ENCODE measurements at places on chromosomes 3 and 15.

- DNase-seq = no peak
These were observed 258.5 kb downstream of the PTPRG start for GRCh38 chr3:61819861-61820260.

- DNase-seq = no peak
These were observed 109.9 kb downstream of the RPLP1 start for GRCh38 chr15:69562564-69562963.

- no peak for DNase-seq
These were observed 274.7 kb downstream of the RBMS3 start for GRCh38 chr3:29555590-29555989.

DNA sequence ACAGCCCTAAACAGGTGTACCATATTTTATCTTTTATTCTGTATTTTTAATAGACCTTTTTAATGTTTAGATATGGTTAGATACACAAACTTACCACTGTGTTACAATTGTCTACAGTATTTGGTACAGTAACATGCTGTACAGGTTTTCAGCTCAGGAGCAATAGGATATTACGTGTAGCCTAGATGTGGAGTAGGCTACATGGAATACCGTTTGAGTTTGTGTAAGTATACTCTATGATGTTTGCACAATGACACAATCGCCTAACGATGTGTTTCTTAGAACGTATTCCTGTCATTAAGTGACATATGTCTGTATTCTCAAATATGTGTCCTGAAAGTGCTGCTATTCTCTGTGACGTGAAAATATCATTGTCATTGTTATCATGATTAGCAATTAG, 62.6 kb downstream of the MFSD1 start:
- no peak for DNase-seq

DNA sequence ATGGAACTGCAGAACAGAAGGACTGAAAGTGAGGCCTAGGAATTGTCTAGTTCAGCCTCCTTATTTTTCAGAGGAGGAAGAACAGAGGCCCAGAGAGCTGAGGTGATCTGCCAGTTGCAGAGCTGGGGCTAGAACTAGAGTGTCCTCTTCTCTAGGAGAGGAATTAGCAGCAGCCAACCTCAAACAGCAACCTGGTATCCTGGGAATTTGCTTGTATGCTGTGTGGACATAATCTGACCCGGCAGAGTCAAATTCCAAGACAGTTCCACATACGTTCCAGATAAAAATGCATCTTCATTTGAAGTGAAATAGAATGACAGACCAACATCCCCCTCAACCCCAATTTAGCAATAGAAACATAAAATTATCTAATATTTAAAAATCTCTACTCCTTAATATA, 13.5 kb upstream of the TSC22D2 start:
- DNase-seq = no peak

GRCh38 chr3:76941376-76941775, 98.5 kb upstream of the ROBO2 start:
- DNase-seq = no peak

DNA sequence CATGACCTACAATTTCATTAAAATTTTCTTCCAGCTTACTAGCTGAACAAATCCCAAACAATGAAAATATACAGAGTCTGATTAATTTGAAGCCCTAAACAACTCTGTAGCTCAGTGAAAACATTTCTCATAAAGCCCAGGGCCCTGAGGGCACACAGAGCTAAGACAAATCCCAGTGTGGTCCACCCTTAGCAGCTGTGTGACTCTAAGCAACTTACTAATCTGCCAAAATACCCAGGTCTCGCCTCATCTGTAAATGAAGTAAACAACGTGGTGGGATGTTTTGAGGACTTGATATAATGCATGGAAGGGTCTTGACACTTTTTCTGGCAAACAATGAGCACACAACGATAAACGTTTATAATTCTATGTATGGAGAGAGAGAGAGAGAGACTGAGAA, 158.4 kb downstream of the FHIT start:
- no peak for DNase-seq

- no peak for DNase-seq
These were observed 71.6 kb downstream of the RASGRF1 start for GRCh38 chr15:79018960-79019359.

DNA sequence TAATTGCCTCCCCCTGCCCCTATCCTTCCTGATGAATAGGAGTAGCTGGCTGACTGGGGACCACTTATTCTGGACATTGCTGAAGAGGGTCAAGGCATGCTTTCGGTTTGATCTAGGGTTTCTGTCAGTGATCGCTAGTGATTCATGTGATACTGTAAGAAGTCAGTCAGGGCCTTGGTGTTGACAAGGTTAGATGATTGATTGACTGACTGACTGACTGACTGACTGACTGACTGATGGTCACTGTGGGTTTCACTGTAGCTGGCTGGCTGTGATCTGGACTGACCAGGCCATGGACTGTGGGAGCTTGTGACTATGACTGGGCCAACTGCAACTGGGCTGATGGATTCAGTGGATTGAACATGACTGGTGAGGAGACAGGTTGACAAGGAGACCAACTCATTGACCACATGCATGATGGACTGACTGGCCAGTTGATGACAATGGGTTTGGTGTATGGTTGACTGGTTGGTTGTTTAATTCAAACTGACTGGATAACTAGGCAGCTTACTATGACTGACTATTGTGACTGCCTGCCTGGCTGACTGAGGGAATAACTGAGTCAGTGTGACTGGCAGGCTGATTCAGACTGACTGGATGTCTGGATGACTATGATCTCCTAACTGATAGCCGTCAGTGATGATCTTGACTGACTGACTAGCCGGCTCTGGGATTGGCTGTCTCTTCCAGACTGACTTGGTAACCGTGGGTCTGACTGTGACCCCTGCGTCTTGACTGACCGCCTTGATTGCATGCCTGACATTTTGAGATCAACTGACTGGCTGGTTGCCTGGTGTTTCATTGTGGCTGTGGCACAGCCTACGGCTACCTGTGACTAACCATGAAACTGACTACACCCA, 509.9 kb downstream of the SHQ1 start:
- DNase-seq = no peak

DNA sequence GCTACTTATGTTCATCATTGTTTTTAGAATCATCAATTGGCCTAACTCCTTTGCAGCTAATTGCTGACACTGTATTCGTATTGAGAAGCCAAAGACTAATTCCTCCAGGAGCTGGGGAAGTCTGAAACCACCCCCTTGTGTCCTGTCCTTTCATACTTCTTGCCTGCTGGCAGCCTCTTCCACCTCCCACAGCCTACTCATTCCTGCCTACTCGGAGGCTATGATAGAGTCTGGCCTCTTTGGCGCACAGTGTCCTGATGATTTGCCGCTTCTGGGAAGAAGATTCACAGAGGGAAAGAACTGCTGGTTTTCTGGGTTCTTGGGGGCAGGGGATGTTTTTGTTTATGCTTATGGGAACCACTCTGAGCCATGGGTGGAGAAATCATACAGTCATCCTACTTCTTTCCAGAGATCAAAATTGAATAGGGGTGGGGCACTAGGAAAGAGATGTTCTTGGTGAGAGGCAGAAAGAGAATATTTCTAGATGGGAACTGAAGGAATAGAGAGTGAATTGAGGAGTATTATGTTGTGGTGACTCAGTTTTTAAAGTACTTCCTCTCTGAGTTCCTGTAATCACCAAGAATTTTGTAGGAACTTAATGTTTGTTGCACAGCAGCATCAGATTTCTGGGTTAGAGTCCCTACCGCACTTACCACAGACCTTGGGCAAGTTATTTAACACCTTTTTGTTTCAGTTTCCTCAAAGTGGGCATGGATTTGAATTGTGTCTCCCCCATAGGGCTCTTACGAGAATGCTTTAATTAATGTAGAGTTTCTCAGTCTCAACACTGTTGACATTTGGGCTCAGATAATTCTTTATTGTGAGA, 22.1 kb upstream of the SCAANT1 start:
- DNase-seq = peak; percentile 97

GRCh38 chr3:106707347-106707746, 669.9 kb upstream of the CCDC54 start:
- no peak for DNase-seq

- DNase-seq = no peak
These were observed 150.8 kb downstream of the ZNF609 start for GRCh38 chr15:64611085-64611725.

DNA sequence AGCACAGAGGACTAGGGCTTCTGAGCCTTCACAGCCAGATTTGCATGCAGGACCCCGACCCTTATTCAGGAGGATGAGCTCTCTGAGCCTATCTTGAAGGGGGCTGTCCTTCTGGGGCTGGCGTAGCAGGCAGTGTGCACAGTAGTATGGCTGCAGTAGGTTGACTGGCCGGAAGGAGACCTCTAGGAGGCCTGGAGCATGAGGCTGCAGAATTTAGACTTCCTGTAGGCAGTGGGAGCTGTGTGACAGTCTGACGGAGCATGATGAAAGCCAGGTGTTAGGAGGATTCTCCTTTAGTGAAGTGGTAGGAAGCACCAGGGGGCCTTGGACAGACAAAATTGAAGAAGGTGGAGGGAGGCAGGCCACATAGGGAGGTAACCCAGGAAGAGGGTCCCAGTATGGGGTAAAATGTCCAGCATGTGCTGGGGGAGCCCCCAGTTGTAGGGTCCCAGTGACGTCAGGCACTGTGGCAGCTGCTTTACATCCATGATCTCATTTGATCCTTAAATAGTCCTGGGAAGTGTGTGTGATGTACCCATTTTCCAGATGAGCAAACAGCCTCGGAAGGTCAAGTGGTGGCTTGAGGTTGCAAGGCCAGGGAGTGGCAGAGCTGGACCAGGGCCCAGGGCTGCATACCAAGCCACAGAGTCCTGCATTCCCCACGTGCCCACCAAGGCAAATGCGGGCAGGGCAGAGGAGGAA, 36.1 kb downstream of the SPSB4 start:
- no peak for DNase-seq

DNA sequence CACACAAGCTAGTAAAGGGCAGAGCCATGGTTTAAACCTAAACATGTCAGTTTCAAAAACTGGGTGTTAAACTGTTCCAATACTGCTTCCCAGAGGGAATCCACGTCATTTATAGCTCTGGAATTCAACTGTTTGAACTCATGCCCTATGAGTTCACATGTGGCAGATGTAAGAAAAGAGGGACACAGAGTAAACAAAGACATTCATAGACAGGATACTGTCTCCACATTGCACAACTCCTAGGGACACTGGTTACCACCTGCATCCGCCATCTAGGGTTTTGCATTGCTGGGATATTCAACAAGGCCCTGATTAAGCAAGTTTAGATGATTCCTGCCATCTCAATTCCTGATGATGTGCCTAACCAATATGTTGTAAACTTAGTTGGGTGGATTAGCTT, 134.1 kb upstream of the COL8A1 start:
- DNase-seq = peak; percentile 16

DNA sequence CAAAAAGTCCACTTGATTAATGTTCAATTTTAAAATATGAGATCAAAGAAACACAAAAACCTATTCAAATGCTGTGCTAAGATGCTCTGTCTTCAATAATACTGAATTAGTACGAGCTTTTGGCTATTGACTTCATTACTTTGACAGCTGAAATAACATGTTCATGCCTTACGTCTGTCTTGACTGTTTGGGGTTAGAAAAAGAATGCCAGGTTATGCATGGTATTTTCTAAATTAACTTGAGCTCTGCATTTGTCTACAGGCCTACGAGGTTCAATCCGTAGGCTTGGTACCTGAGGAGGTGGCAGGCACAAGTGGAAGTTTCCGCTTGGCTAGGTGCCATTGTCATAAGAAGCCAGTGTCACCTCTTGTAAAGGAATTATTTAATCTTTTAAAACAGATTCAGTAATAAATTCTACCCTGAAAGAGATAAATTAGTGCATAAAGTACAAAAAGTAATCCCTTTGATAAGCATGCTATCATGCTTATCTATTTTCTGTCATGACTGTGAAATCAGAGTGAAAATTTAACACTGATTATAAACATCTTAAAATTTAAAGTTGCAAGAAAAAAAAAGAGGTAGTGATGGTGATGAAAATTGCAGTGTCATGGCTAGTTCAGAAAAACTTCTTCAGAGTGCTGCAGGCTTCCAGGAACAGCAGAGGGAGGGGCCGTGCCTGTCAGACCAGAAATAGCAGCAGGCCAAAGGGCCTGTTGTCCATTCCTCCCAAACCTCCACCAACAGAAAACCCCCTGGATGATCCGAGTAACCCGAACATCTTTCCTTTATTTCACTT, 115.7 kb downstream of the ARRDC4 start:
- DNase-seq = peak; percentile 72

GRCh38 chr15:100867433-100867832, 12.2 kb upstream of the ALDH1A3 start:
- DNase-seq = no peak

DNA sequence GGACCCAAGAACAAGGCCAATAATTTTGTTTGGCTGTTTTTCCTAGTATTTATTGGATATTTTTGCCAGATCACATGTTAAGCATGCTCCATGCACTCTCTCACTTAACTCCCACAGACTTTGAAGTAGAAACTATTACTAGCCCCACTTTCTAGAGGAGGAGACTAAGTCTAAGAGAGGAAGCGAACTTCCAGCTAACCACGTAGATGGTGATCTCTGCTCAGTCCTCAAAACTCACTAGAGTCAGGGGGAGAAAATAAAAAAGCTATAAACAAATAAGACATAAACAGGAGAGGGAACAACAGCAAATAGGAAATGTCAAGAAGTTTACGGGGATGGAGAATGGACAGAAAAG, 481.0 kb upstream of the PROK2 start:
- DNase-seq = no peak

DNA sequence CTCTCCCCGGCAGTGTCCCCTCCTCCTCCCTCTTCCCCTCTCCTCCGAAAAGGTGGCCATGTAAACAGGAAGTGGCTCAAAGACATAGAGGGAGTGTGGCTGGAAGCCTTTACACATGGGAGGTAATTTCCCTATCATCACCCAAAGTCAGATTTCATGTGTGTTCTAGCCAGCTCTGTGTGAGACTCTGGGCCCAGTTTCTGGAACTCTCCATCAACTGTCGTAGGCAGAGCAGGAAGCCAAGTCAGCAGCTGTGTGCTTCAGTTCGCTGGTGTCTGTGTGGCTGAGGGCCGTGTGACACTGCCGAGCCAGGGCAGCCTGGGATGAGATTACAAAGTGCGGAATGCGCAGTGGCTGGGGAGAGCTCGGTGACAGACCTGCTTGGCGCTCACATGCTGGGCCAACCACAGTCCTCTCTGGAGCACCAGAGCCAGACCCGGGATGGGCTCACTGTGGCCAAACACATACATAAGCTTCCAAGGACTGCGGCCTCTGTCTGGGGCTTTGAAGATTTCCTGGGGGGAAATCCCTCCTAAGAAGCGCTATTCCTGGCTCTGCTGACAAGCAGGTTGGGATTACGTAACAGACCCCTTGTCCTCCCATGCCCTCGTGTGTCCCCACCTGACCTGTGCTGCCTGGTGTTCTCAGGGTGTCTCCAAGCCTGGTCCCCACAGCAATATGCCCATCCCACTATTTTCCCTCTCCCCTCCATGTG, 50.7 kb downstream of the UMPS start:
- DNase-seq = peak; percentile 29

- no peak for DNase-seq
These were observed 918.8 kb upstream of the CFAP20DC start for GRCh38 chr3:59968513-59969045.

DNA sequence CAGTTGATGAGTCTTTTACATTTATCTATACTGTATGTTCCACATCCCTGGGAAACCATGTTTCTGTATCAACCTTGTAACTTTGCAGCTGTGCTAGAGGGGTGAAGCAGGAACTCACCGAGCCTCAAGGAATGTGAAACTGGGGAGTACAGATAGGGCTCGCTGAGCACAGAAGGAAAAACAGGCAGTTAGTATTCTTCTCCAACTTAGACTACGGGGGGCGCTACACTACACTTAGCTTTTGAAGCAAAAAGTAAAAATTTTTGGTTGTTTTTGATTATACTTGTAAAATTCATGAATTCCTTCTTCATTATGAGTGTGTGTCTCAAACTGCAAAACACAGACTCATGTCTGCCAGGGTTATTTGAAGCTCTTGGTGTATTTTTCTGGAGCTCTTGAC, 132.7 kb upstream of the RGMA start:
- DNase-seq = no peak

- peak; percentile 56 for DNase-seq
These were observed 72.2 kb downstream of the TOP2B start for GRCh38 chr3:25592510-25592968.

All from MV-4-11 (cell line).